HFFc6 (cell line): ENCODE measurements at places on chromosomes 11 and 22. TPM values are rescaled to one million over a fixed set of nuclear protein-coding genes. Genes with fewer than 3 reads are reported as not detected.

DNA sequence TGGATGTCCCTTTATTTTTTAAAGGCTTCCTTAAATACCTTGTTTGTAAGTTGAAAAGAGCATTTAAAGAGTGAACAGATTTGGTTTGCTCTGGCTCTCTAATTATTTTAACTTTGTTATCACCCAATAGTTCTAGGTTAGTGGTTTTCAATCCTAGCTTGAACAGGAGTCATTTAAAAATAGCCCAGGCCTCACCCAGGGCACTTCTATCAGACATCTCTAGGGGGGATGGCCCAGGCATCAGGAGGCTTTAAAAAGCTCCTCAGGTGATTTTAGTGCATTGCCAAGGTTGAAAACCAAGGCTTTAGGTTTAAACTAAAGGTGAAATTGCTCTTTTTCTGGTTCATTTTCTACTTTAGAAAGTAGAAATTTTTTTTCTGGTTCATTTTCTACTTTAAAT lies 8.3 kb downstream of the CAT start:
- DNase-seq, result no peak

- no peak for DNase-seq
Observed at GRCh38 chr11:61635304-61635703, 44.9 kb upstream of the DAGLA start.

The PDE2A gene
- 0.46 TPM in 1 of 2 replicates, not detected in the other for total RNA-seq

GRCh38 chr22:49948958-49949913 lies 11.3 kb upstream of the PIM3 start:
- DNase-seq, result no peak
